ENCODE measurements at places on chromosomes 11 and 22.

DNA sequence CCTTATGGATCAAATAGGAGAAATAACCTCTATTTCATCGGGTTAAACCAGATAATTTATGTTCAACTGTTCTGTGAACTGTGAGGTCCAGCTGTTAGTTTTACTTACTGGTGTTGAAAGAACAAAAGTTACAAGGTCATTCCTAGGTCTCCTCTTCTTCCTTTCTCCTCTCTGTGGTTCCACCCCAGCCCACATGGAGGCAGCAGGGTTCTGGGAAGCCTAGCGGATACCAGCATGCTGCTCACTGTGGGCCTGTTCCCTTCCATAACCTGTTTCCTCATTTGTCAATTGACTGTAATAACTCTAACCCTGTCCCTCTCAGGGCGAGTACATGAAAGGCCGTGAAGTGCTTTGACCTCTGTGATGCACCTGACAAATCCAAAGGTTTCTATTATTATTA, 27.8 kb downstream of the RELT start:
- DNase-seq = peak; percentile 12

- DNase-seq = peak; percentile 50
Observed at GRCh38 chr11:130037058-130037457, 32.6 kb upstream of the APLP2 start.

GRCh38 chr11:117442869-117443239, 115.2 kb downstream of the CEP164 start:
- no peak for DNase-seq

DNA sequence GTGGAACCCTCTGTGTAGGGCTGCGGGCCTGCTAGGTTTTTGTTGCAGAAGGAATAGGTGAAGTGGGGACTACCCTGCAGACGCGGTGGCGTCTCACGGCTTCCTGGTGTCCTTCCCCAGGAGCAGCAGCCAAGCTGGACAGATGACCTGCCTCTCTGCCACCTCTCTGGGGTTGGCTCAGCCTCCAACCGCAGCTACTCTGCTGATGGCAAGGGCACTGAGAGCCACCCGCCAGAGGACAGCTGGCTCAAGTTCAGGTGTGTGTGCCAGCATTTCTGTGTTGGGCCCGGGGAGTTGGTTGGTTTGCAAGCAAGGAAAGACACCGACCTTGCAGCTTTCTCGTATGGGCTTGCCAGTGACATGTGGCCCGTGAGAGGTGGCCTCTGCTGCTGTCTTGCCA, 15.3 kb downstream of the TAB1 start:
- no peak for DNase-seq

GRCh38 chr22:39240831-39241793, 3.7 kb downstream of the PDGFB start:
- DNase-seq = peak; percentile 33

GRCh38 chr11:102581066-102581465, 44.1 kb downstream of the MMP20 start:
- peak; percentile 64 for DNase-seq

GRCh38 chr11:19580646-19581045, 132.0 kb upstream of the NAV2 start:
- no peak for DNase-seq

GRCh38 chr22:37397226-37397625, 30.1 kb downstream of the ELFN2 start:
- no peak for DNase-seq

DNA sequence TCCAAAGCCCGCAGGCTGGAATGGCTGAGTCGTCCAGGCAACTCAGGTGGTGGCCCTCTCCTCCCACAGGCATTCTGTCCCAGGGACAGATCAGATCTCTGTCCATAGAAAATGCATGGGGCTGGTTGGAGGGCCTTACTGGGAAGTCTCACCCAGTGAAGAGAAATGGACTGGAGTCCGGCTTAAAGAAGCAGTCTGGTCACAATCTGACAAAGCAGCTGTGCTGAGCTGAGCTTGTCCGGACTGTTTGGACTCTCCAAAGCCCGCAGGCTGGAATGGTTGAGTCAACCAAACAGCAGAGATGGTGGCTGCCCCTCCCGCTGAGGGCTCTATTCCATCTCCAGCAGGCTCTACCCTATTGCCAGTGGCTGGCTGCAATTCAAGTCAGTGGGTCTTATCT, 14.4 kb upstream of the DEPDC7 start:
- DNase-seq = no peak

- no peak for DNase-seq
Observed at GRCh38 chr11:33953289-33953688, 61.4 kb upstream of the LMO2 start.

DNA sequence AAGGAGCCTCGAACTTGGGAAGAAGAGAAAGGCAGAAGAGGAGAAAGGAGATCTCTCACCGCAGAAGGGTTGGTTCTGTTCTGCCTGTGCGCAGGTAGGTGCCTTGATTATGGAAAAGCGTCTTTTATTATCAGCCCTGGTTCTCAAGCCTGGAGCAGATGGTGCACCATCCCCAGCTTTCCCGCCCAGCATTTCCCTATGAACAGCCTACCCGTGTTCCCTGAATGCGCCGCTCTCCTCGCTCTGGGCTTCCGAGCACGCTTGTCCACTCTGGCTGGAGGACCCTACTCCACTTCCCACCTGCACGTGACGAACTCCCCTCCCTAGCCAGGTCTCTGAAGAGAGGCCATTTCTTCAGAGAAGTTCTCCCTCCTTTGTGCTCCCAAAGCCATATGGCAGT, 15.2 kb downstream of the IGSF9B start:
- no peak for DNase-seq

- no peak for DNase-seq
Observed at GRCh38 chr11:119310682-119311052, 6.3 kb downstream of the MCAM start.

- DNase-seq = no peak
Observed at GRCh38 chr22:25030636-25031035, 78.1 kb downstream of the KIAA1671 start.

GRCh38 chr11:78722786-78723185, 148.1 kb upstream of the NARS2 start:
- DNase-seq = no peak

DNA sequence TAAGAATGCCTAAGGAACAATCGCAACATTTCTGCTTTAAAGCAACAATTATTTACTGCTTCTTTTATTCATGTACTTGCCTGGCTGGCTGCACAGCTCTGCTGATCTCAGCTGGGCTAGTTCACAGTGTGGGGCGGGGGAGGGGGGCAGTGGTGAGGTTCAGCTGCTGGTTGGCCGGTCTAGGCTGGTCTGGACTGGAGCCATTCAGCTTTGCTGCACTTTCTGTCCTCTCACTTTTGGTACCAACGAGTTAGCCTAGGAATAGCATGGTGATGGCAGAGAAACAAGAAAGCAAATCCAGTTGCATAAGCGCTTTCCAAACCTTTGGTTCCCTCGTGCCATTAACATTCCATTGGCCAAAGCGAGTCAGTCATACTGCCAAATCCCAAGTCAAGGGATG, 16.0 kb upstream of the MIF start:
- DNase-seq = no peak

GRCh38 chr22:50184004-50184901, 1.5 kb upstream of the TRABD start:
- DNase-seq = no peak
